ENCODE measurements at places on chromosomes 16 and 17.

- no peak for DNase-seq
Observed at GRCh38 chr17:80795090-80795580, 196.5 kb upstream of the CHMP6 start.

DNA sequence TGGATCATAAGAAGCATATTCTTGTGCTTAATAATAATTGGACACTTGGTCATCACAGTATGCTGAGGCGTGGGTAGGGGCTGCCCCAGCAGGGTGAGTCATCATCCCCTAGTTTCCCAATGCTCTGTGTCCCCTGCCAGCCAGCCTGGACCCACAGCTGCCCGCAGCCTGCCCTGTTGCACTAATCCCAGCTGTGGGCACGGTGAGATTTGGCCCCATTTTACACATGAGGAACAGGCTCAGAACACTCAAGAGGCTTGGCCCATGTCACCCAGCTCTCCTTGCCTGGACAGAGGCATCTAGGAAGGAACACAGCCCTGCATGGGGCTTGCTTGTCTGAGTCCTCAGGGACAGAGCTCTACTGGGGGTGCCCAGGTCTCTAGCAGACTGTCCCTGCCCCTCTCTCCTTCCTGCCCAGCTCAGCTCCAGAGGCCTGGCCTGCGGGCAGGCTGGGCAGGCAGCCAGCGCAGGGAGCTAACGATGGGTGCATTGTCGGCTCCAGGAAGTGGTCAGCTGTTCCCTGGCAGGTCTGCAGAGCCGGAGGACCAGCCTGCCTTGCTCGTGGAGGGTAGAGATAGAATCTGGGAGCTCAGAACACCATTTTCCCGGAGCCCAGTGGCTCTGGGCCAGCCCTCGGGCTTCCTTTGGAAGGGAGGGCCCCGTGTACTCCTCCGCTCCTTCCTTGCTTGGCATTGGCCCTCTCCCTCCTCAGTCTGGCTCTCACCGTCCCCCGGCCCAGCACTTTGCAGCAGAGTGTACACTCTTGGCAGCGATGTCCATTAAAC, 189.4 kb downstream of the RAB11FIP4 start:
- DNase-seq, result peak; percentile 75

DNA sequence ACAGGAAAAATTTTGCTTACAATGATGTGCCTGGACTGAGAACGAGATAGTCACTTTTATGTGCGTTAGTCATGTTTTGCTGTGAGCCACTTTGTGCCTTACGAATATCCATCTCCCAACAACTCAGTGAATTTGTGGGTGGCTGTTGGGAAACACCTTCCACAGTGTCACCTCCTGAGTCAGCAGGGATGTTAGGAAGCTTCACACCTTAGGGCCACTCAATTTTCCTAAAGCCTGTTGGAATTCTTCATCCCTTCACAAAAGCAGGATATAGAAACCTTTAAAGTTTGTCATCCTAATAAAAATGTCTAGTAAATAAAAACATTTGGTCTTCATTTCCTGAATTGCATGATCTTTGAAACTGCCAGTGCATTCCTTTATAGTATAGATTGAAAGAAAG, 4.3 kb upstream of the KRTAP3-1 start:
- DNase-seq, result no peak

DNA sequence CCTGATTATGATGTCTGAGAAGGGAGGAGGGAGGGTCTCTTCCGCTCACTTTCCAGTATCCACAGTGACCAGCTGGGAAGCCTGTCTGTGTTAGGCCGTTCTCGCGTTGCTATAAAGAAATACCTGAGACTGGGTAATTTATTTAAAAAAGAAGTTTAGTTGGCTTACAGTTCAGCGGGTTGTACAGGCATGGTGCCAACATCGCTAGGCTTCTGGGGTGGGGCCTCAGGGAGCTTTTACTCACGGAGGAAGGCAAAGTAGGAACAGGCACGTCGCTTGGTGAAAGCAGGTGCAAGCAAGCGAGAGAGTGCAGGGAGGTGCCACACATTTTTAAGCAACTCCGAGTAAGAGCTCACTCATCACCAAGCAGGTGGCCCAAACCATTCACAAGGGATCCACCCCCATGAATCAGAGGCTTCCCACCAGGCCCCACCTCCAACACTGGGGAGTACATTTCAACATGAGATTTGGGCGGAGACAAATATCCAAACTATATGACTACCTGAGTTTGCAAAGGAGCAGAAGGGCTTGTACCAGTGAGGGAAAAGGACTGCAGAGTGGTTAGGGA, 137.5 kb downstream of the CCDC182 start:
- DNase-seq, result no peak

GRCh38 chr17:72922219-72922618, 170.3 kb downstream of the SLC39A11 start:
- no peak for DNase-seq

GRCh38 chr16:81558444-81559175, 114.0 kb downstream of the CMIP start:
- no peak for DNase-seq

DNA sequence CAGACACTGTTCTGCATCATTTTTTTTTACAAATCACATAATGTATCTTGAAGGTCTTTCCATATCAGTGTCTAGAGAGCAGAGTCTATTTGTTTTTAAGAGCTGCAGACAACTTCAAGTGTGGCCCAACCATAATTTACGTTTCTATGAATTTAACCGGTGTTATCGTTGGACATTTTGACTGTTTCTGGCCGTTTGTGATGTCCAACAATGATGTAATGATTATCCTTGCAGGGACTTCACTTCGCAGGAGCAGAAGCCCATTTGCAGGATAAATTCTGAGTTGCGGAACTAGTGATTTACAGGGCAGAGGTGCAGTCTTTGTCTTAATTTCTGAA, 26.9 kb upstream of the HLF start:
- DNase-seq, result no peak

GRCh38 chr16:54936201-54936978, 5.7 kb downstream of the IRX5 start:
- DNase-seq, result no peak

- no peak for DNase-seq
Observed at GRCh38 chr17:61040666-61041065, 359.0 kb upstream of the TBX2 start.

DNA sequence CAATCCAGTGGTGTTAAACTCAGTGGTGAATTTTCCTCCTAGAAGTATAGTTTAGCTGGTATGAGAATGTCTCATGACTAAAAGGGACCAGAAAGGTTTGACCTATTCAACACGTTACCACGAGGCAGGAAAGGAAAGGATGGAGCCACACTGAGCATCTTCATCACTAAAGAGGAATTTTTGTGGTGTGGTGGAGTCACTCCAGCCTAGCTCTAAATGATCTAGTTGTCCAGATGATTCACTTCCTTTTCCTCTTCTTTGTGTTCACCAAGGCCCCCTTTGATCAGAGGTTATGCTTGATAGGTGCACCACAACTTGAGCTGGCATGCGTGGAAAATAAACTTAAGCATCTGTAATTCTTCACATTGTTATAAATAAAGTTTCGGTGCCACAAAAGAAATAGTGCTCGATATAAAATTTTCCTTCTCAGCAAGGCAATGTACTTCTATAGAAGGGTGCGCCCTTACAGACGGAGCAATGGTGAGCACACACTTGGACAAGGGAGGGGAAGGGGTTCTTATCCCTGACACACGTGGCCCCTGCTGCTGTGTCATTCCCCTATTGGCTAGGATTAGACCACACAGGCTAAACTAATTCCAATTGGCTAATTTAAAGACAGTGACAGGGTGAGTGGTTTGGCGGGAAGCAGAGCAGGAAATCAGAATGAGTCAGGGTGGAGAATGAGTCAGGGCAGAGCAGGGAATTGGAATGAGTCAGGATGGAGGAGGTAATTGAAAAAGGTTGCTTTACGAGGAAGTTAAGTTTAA, 254.6 kb downstream of the HS3ST3A1 start:
- no peak for DNase-seq

DNA sequence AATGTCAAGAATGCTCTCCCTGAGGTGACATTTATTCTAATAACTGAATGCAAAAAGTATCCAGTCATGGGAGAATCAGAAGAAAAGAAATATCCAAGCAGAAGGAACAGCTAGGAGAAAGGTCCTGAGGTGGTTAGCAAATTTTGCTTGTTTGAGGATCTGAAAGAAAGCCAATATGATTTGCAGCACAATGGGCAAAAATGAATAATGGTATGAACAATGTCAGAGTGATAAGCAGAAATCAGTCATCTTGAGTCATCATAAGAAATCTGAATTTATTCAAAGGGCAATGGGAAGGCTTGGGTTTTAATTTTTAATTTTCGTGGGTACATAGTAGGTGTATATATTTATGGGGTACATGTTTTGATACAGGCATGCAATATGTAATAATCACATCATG, 68.5 kb downstream of the BRIP1 start:
- DNase-seq, result no peak

- no peak for DNase-seq
Observed at GRCh38 chr17:56793531-56793930, 40.2 kb downstream of the C17orf67 start.

- DNase-seq, result no peak
Observed at GRCh38 chr17:57860414-57860999, 10.7 kb upstream of the MRPS23 start.

Data from dorsolateral prefrontal cortex (tissue), 122 donors.